Esophagus squamous epithelium (tissue), 5 donors: ENCODE measurements at places on chromosomes 13 and 19.

GRCh38 chr19:49073514-49074378 is 1.2 kb upstream of the KCNA7 start:
- DNase-seq: no peak

DNA sequence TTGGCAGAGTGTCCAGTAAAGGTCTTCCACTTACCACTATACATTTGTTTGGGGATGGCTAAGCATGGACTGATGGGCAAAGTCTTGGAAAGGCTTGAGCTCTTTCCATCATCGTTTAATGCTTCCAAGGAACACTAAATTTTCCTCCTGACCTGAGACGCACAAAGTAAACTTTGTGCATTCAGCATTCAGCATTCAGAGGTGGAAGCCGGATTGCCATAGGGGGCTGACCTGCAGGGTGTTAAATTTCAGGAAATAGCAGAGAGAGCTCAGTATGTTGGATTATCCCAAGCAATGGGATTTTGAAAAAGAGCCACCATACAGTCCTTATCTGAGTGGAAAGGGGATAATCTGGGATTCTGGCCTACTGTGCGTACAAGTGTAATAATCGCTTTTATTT is 14.0 kb downstream of the ZNF552 start:
- no peak for DNase-seq

DNA sequence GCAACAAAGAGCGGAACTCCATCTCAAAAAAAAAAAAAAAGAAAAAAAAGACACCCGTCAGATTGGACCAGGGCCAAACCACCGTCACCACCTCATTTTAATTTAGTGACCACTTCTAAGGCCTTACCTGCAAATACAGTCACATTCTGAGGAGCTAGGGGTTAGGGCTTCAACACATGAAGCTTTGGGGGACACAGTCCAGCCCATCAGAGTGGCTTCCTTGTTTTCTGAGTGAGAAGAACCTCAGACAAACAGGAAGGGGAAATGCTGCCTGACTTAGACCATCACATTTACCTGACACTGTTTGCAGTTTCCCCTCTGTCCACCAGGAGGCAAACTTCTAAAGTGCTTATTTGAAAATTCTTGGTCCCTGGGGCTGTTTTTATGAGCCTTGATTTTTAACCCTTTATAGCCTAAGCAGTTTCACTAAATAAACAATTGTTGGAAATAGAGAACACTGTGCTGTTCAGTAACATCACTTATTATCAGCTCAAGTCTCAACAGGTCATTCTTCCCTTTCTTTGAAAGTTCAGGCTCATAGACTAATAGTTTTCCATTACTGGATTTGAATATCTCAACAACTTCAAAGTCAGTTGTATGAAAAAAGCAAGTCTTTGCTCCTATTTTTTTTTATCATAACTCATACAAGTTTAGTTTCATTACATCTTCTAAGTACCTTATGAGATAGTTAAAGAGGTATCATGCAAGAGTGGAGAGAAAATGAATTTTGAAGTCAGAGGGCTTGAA is 74.9 kb upstream of the WASF3 start:
- no peak for DNase-seq

GRCh38 chr19:4606921-4607678 is 32.2 kb upstream of the TNFAIP8L1 start:
- DNase-seq: no peak

- no peak for DNase-seq
Observed at GRCh38 chr13:68588623-68589022, 1358.5 kb upstream of the PCDH9 start.
